ENCODE measurements at places on chromosomes 11 and 22. TPM values are rescaled to one million over a fixed set of nuclear protein-coding genes. Genes with fewer than 3 reads are reported as not detected.

Gene CCDC73
- not detected for total RNA-seq

Gene VSIG2
- total RNA-seq = not detected

Gene CRYBA4
- total RNA-seq = not detected

Gene PLEKHB1
- 29.5 TPM for total RNA-seq

Gene CARNS1
- 0.23 TPM for total RNA-seq

Gene PGA5
- not detected for total RNA-seq

Gene MMP8
- total RNA-seq = 0.23 TPM

Gene IL17REL
- total RNA-seq = 0.69 TPM

Gene TRPC6
- 5.3 TPM for total RNA-seq

Gene P2RY6
- total RNA-seq = 0.92 TPM

Gene OR8B2
- total RNA-seq = not detected

Gene OR51A4
- not detected for total RNA-seq

Gene ARFGAP3
- 46.6 TPM for total RNA-seq

Gene CRACR2B
- total RNA-seq = 2.8 TPM

Gene OLFML1
- 1.2 TPM for total RNA-seq

Gene NEU3
- 23.3 TPM for total RNA-seq

Gene CSKMT
- 6.0 TPM for total RNA-seq

Gene MADD
- 89.0 TPM for total RNA-seq

Gene CRYBB3
- not detected for total RNA-seq

Gene ROBO4
- 8.1 TPM for total RNA-seq

Data from diencephalon (tissue), 1 donor.